Melanocyte of skin (primary cell): ENCODE measurements at places on chromosomes 3 and 15. TPM values are rescaled to one million over a fixed set of nuclear protein-coding genes. Genes with fewer than 3 reads are reported as not detected.

RTP3 gene
- total RNA-seq = not detected in 2 replicates

MAPKBP1 gene
- 26.0 and 32.2 TPM in 2 replicates for total RNA-seq

DIS3L gene
- 27.9 and 38.9 TPM in 2 replicates for total RNA-seq

TERC gene
- 512 and 722 TPM in 2 replicates for total RNA-seq
